ENCODE measurements at places on chromosomes 2 and 18. TPM values are rescaled to one million over a fixed set of nuclear protein-coding genes. Genes with fewer than 3 reads are reported as not detected.

DNA sequence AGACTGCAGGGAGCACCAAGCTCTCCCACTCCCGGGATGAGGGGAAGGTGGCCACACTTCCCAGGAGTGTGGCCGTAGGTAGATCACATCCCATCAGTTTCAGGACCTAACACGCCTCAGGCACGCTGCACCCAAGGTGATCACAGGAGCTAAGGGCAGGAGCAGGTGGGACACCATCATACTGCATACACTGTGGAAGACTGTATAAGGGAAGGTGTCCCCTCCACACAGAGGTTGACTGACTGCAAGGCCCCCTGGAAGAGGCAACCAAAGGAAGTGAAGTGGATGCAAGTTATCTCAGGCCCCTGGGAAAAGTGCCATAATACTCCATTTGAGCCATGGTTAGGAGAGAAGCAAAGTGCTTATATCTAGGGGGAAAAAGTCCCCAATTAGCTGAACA, 351.9 kb upstream of the SMIM21 start:
- H3K36me3 ChIP-seq, result no peaks in the 10 kb centered on the region
- no peak overlapping the region for H3K4me3 ChIP-seq
- DNase-seq, result no peak

- no peaks in the 10 kb centered on the region for H3K36me3 ChIP-seq
- H3K4me1 ChIP-seq, result peaks cover 19% of the 10 kb centered on the region
- no peak overlapping the region for H3K4me3 ChIP-seq
- no peak for DNase-seq
- H3K27me3 ChIP-seq, result no peaks in the 10 kb centered on the region
These were observed 18.8 kb downstream of the KCNIP3 start for GRCh38 chr2:95315801-95316411.

GRCh38 chr2:236793023-236794011, 223.7 kb downstream of the ACKR3 start:
- no peak overlapping the region for H3K27ac ChIP-seq
- H3K27me3 ChIP-seq, result peaks cover 5% of the 10 kb centered on the region
- no peak overlapping the region for H3K4me3 ChIP-seq
- DNase-seq, result no peak
- peaks cover 11% of the 10 kb centered on the region for H3K4me1 ChIP-seq

DNA sequence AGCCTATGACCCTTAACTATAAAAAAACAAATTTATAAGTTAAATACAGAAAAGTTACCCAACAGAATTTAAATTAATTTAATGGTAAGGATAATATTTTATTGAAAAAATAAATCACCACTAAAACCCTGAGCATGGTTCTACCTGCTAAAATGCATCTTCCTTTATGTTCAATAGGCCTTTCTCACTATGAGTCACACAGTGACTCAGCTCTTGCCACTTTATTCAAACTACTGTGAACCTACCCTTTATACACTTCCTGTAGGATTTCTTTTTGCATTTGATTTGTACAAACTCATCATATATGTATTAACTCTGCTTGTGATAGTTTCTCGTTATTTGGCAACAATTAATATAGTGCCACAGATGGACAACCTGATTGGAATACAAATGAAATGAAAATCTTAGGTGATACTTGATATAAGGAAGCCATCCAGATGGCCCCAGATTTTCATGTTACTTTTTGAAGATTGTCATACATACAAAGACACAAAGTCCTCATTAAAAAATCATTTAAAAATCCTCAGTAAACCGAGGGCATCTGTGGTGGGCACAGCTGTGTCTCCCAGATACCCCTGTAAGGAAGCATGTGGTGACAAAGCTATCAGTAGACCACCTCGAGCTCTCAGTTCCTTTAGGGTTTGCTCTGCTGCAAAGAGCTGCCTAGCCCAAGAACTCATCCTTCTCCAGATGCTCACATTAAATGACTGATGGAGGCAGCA, 55.2 kb upstream of the COBLL1 start:
- H3K4me1 ChIP-seq, result peaks cover 3% of the 10 kb centered on the region
- no peaks in the 10 kb centered on the region for H3K27me3 ChIP-seq
- H3K4me3 ChIP-seq, result no peak overlapping the region

DNA sequence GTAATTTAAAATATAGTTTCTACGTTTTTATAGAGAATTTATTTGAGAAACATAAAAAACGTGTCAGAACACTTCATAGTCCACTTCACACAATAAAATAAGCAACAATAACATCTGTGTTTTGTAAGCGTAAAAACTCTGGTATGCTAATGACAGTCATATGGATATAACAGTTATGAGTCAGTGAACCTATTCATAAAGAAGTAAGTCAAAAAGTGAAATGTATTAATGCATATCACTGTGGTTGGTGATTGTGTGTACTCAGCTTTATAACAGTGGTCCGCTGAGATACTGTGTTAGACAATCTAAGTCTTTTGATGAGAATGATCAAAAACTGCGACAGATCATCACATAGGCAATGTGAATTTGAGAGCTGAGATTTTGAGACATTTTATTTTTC, 153.2 kb downstream of the WDR7 start:
- H3K4me1 ChIP-seq, result peaks cover 5% of the 10 kb centered on the region
- no peak overlapping the region for H3K4me3 ChIP-seq
- DNase-seq, result no peak

DNA sequence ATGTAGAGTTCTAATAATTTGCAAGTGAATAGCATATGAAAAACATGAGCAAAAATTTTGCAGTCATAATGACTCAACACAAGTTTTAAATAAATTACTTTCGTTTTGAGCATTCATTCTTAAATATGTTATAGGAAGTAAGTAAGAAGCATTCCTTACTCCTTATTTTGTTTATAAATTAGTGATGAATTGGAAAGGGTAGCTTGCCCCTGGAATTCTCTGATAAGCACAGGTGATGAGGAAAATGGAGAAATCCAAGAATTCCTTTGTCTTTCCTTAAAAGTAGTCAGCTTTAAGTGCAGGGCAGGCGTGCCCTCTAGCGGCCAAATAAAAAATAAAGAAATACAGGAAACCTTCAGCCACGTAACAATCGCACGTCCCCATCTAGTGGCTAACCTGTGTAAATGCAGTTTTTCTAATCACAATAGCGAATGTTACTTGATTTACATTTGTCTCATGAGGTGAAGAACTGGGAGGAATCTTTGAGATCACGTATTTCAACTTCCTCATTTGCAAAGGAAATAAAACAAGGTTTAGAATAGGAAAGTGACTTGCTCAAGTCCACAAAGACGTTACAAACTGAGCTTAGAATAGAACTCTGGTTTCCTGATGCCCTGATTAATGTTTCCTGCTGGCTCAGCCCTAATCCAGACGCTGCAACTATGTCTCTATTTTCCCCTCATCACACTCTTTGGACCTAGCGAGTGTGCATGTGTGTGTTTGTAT, 47.2 kb upstream of the ZNG1B start:
- no peak overlapping the region for H3K4me3 ChIP-seq
- peaks cover 9% of the 10 kb centered on the region for H3K27me3 ChIP-seq
- peaks cover 6% of the 10 kb centered on the region for H3K36me3 ChIP-seq
- no peak overlapping the region for H3K27ac ChIP-seq
- DNase-seq, result peak; percentile 77

DNA sequence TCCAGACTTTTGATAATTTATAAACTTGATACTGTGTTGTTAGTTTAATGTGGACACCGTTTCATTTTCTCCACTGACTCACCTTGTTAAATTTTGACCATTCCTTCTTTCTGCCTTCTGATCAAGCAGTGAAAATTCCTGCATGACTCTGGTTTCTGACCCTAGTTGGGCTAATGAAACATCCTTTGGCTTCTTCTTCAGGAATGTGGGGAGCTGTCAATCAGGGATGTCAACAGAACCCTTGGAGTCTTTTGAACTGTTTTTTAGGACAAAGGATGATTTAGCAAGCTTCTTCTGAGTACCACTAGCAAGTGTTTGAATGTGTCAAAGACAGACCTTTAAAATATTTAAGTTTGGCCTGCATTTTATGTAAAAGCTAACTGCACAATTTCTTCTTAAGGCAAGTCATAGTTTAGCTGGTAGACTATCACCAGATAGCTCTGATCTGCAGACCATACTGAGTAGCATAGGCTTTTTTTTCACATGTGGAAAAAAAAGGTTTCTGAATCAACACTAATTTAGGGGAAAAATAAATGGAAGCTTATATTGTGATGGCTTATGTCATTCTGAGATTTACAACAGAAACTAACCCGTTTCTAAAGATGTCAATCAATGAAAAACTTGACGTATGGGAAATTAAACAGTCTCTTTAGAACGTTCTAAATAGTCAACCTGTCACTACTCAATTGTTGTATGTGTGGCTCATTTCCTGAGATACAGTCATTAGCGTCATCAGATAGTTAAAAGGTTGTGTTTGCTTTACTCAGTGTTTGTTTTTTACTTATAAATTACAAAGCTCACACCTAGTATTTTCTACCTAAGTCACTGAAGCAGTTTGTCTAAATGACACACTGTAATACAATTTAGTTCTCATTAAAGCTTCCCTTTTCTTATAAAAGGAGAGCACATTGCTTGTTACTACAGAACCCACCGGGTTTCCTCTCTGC, 311.4 kb downstream of the PTPRM start:
- DNase-seq, result no peak
- H3K27ac ChIP-seq, result no peak overlapping the region
- H3K4me3 ChIP-seq, result no peak overlapping the region
- H3K4me1 ChIP-seq, result peaks cover 15% of the 10 kb centered on the region
- no peaks in the 10 kb centered on the region for H3K36me3 ChIP-seq

GRCh38 chr2:105313877-105314276, 15.7 kb downstream of the TGFBRAP1 start:
- peaks cover under 1% of the 10 kb centered on the region for H3K36me3 ChIP-seq
- H3K4me1 ChIP-seq, result peaks cover 12% of the 10 kb centered on the region
- no peak overlapping the region for H3K4me3 ChIP-seq
- DNase-seq, result no peak
- H3K27me3 ChIP-seq, result no peaks in the 10 kb centered on the region

GRCh38 chr18:78271790-78272189, 707.8 kb upstream of the SALL3 start:
- H3K4me3 ChIP-seq, result no peak overlapping the region
- no peaks in the 10 kb centered on the region for H3K27me3 ChIP-seq
- H3K36me3 ChIP-seq, result peaks cover 17% of the 10 kb centered on the region
- no peak overlapping the region for H3K27ac ChIP-seq
- no peak for DNase-seq

GRCh38 chr2:71778936-71779773, 325.8 kb downstream of the DYSF start:
- H3K4me1 ChIP-seq, result peaks cover 4% of the 10 kb centered on the region
- H3K36me3 ChIP-seq, result no peaks in the 10 kb centered on the region
- no peak overlapping the region for H3K4me3 ChIP-seq
- no peak overlapping the region for H3K27ac ChIP-seq
- peak; percentile 0 for DNase-seq
- peaks cover 6% of the 10 kb centered on the region for H3K27me3 ChIP-seq

GRCh38 chr2:221484761-221485502, 87.2 kb downstream of the EPHA4 start:
- no peak overlapping the region for H3K4me3 ChIP-seq
- H3K36me3 ChIP-seq, result peaks cover 6% of the 10 kb centered on the region
- H3K27me3 ChIP-seq, result no peaks in the 10 kb centered on the region
- H3K4me1 ChIP-seq, result peaks cover 5% of the 10 kb centered on the region

- H3K36me3 ChIP-seq, result no peaks in the 10 kb centered on the region
- no peak overlapping the region for H3K4me3 ChIP-seq
- H3K27me3 ChIP-seq, result no peaks in the 10 kb centered on the region
- DNase-seq, result no peak
- no peaks in the 10 kb centered on the region for H3K4me1 ChIP-seq
- H3K27ac ChIP-seq, result no peak overlapping the region
These were observed 531.6 kb upstream of the CHAC2 start for GRCh38 chr2:53235836-53236582.

- no peaks in the 10 kb centered on the region for H3K27me3 ChIP-seq
- no peaks in the 10 kb centered on the region for H3K4me1 ChIP-seq
- no peaks in the 10 kb centered on the region for H3K36me3 ChIP-seq
These were observed 14.3 kb upstream of the PIEZO2 start for GRCh38 chr18:11163665-11164064.

GRCh38 chr2:74702001-74702715, 48.1 kb downstream of the SEMA4F start:
- no peak overlapping the region for H3K4me3 ChIP-seq
- no peaks in the 10 kb centered on the region for H3K4me1 ChIP-seq
- no peaks in the 10 kb centered on the region for H3K36me3 ChIP-seq
- no peak for DNase-seq
- peaks cover 16% of the 10 kb centered on the region for H3K27me3 ChIP-seq

GRCh38 chr2:40037303-40037702, 258.2 kb upstream of the THUMPD2 start:
- H3K27me3 ChIP-seq, result no peaks in the 10 kb centered on the region
- no peaks in the 10 kb centered on the region for H3K4me1 ChIP-seq
- no peak overlapping the region for H3K27ac ChIP-seq
- DNase-seq, result no peak
- H3K36me3 ChIP-seq, result no peaks in the 10 kb centered on the region

GRCh38 chr18:13628211-13628610, 98.1 kb downstream of the FAM210A start:
- H3K4me3 ChIP-seq, result no peak overlapping the region
- no peak overlapping the region for H3K27ac ChIP-seq
- H3K4me1 ChIP-seq, result peaks cover 5% of the 10 kb centered on the region
- no peak for DNase-seq

GRCh38 chr18:67728364-67728763, 211.8 kb upstream of the DSEL start:
- no peaks in the 10 kb centered on the region for H3K27me3 ChIP-seq
- H3K4me1 ChIP-seq, result no peaks in the 10 kb centered on the region
- DNase-seq, result no peak
- no peak overlapping the region for H3K4me3 ChIP-seq

- H3K27ac ChIP-seq, result peak overlapping the region; percentile 52
- DNase-seq, result no peak
- H3K4me1 ChIP-seq, result peaks cover 37% of the 10 kb centered on the region
- H3K27me3 ChIP-seq, result no peaks in the 10 kb centered on the region
These were observed 318.0 kb downstream of the MYCN start for GRCh38 chr2:16258350-16258749.

DNA sequence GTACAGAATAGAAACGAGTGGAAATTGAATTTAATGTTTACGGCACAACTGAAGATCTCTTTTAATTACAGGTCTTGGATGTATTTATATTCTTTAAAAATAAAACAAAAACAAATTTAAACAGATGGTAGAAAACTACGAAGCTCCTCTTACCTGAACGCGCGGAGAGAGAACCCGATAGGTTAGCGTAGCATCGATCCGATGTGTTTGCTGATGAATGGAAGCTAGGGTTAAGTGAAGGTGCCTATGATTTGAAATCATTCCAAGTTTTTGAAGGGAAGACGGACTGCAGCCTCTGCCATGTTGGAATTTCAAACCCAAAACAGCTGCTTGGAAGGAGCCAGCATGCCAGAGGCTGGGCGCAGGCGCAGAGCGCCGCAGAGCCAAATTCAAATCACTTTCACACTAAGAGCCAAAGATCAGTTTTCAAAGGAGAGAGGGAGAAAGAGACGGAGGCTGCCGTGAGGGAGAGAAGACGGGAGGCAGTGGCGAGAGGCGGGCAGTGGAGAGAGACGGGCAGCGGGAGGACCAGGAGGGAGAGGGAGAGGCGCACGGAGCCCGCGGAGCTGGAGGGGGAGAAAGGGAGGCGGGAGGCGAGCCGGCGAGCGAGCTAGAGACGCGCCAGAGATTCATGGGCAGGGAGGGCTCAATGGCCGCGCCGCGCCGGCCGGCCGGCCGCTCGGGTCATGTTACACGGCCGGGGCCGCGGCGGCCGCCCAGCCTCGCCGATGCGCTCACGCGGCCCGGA, at the start of gene FIGN:
FIGN (minus strand) TSS at position 324 of the 748 bp plus-strand sequence. CDS start 1,081 bp downstream, outside the sequence.
- H3K4me1 ChIP-seq, result peaks cover 46% of the 10 kb centered on the region
- no peaks in the 10 kb centered on the region for H3K27me3 ChIP-seq
- peak within 1 kb of the TSS; percentile 95 for H3K4me3 ChIP-seq
- peak; percentile 67 for DNase-seq
- no peaks in the 10 kb centered on the region for H3K36me3 ChIP-seq

Gene FAM124B
- total RNA-seq, result not detected

Gene LRATD1
- 3.6 TPM for total RNA-seq

Gene GCG
- 0.27 TPM for total RNA-seq

Gene MOGAT1
- total RNA-seq, result not detected

Gene GALNT5
- total RNA-seq, result 0.20 TPM

Gene TGFA
- total RNA-seq, result 1.4 TPM

Gene PIAS2
- 38.2 TPM for total RNA-seq

Gene STARD6
- total RNA-seq, result not detected
